ENCODE measurements at places on chromosomes 6 and 20.
A peak's percentile ranks its signal among the peaks of the same experiment; 100 is the strongest.

DNA sequence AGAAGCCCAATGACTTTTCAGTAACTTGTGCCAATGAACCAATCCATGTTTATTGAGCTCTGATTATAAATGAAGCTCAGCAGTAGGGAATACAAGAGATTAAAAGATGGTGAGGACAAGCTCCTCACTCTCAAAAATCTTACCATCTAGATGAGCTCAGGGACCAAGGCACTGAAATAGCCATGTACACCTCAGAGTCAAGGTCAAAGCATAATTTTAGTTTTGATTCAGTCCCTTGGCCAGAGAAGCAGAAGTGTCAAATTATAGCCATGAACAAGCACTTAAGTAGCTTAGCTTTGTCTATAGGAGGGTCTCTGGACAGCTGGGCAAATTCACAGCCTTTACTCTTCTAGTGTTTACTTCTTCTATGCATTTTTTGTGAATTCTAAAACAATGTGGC lies 131.0 kb upstream of the DTNBP1 start:
- no peak for DNase-seq

DNA sequence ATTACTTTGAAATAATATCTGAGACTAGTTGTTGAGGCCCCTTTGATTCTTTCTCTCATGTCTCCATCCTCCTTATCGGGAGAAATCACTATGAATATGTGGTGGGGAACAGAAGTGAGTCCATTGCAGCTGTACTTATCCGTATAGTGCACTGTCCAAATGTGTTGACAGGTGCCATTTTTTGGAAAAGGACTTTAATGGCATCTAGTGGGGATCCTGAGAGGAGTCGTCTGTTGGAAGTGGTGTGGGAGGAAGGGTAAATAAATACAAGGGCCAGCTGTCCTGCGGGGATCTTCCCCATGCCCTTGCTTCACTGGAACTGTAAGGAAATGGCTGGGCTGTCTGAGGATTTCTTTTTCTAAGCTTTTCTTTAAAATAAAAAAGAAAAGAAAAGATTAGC lies 19.4 kb downstream of the TPX2 start:
- no peak for DNase-seq

DNA sequence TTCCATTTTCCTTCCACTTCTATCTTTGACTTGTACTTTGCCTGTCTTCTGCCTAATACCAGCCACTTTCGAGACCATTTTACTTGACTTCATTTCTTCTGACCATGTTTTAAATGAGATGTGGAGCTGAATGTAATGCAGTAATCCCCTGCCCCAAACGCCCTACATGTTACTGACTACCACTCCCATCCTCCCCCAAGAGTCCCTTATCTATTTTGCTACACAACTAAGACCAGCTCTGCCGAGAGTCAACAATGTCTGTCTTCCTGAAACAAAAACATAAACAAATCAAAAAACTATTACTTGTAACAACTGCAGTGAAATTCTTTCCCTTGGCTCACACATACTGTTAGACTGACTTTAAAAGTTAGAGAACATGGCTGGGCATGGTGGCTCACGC lies 27.1 kb upstream of the KIAA1586 start:
- no peak for DNase-seq

DNA sequence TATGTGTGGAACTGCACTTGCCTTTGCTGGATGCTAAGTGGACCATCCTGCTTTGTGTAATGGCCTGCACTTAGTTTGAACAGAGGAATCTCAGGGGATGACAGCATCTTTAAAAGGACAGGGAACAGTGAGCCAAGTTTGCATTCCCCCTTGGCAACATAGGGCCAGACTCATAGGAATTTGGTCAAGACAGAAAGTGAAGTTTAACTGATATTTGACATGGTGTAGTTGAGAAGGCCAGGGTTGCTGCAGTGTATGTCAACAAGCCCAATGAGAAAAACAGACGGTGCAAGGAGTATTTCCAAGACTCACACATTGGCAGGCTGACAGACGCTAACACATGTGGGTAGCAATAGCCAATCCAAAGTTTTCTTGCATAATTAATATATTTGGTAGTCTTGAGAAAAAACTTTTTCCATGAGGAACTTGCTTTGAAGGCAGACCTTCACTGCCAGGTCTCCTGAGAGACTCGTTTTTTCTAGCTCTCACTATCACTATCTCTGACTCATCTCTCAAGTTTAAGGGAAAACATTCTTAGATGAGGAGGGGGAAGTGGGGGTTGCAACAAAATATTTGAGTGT lies 213.8 kb downstream of the IBTK start:
- no peak for DNase-seq

GRCh38 chr6:152368751-152369624 lies 268.2 kb downstream of the SYNE1 start:
- DNase-seq = no peak

DNA sequence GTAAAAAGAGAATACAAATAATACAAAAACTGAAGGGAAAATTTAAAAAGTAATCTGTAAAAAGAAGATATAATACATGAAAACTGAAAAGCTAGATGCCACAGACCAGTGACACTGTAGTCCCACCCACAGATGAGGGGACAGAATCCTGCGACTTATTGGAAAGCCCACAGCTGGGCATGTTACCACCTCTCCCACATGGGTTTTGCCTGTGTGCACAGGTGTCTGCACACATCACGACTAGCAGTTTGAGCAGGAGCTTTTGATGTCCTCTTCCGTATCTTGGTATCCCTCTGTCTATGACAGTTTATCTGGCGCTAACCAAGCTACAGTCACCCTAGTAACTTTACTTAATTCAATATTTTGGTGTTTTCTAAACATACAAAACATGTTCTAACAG lies 291.1 kb upstream of the EXOC2 start:
- no peak for DNase-seq

DNA sequence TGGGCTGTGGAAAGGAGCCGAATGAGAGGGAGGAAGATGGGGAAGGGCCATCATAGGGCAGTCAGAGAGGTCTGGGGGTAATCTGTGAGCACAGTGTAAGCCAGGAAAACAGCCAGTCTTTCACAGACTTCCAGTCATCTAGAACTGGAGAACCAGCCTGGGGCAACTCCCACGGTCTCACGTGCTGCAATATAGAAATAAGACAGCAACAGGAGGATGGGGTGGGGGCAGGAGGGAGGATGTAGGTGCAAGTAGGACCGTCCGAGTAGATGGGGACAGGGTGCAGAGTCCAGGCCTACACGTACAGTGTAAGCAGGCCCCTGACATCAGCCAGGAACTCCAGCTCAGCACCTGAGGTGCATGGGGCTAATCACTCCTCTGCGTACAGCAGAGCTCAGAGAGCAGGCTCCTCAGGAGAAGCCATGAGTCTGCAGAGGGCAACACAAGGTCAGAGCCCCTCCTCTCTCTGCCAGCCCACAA lies 58.2 kb upstream of the TNFAIP3 start:
- DNase-seq = no peak

- DNase-seq = no peak
Measured at GRCh38 chr6:147421903-147422302, 86.6 kb upstream of the SAMD5 start.

GRCh38 chr6:138814179-138814834 lies 18.4 kb downstream of the ECT2L start:
- no peak for DNase-seq

DNA sequence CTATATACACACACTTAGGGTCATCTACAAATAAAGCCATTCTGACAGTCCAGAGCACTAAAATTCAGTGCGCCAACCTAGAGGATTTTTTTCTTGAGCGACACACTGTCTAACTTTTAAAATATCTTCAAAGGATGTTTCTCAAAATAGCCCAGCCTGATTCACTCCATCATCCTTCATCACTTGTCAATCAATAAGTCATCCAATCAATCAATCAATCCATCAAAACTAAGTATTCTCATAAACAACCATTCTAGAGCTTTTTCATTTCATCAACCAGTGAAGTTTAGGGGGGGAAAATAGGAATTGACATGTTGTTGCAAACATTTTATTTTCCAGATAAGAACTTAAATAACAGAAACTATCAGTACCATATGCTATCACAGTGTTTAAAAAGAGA lies 183.2 kb downstream of the HDGFL1 start:
- no peak for DNase-seq

GRCh38 chr20:50353289-50353961 lies 156.8 kb upstream of the PTPN1 start:
- no peak for DNase-seq

- no peak for DNase-seq
Measured at GRCh38 chr20:54549658-54550326, 74.4 kb downstream of the DOK5 start.

- DNase-seq = no peak
Measured at GRCh38 chr20:38210741-38211140, 45.7 kb upstream of the TGM2 start.

- no peak for DNase-seq
Measured at GRCh38 chr6:110710115-110710514, 105.2 kb downstream of the CDK19 start.

GRCh38 chr6:44339301-44339700 lies 3.1 kb upstream of the SPATS1 start:
- no peak for DNase-seq

DNA sequence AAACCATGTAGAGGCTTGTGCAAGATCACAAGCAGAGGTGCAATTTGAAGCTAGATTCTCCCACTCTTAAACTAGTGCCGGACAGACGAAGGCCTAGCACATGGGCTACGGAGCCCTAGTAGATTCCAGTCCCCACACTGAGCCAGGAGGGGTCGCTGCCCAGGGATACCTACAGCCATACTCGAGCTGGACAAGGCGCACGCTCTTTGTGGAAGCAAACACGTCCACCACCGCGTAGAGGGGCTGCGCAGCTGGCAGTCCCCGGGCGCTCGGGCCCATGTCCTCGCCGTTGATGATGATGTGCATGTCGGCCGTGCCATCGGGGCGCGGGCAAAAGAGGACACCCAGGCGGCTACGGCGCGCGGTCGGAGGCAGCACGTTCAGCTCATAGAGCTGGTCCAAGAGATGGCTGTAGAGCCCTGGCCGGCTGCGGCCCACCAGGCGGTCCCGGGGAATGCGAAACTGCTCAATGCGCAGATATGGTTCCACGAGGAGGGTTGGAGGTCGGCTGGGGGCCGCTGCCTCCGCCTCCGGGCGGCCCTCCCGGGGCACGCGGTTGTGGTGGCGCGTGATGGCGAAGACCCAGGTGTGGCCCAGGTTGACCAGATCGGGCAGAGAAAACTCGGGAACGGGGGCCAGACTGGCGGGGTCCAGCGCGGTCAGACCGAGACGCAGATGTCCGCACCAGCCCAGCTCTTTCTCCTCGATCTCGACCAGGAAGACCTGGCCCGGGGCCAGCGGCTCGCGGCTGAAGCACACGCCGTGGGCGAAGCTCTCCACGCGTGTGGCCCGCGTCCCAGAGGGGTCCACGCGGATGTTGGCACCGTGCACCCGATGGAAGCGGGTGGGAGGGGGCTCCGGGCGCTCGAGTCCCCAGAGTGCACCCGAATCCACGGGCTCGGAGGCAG lies 677 bp downstream of the NEURL2 start:
- peak; percentile 90 for DNase-seq

DNA sequence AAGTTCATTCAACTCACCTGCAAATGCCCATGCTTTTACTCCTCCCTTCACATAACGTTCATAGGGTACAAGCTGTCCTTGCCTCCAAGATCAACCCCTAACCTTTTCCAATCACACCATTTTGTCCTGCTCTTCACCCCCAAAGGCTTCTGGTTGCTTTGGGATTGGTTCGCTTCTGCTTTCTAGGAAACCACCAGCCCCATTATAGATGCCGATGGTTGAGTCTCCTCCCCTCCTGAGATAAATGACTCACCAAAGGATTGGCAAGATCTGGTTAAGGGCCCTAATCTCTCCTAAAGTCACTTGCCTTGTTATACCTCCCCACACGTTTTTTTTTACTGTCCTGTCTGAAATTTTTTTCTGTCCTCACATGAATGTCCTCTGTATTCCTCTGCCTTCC lies 311.4 kb downstream of the HACE1 start:
- no peak for DNase-seq

DNA sequence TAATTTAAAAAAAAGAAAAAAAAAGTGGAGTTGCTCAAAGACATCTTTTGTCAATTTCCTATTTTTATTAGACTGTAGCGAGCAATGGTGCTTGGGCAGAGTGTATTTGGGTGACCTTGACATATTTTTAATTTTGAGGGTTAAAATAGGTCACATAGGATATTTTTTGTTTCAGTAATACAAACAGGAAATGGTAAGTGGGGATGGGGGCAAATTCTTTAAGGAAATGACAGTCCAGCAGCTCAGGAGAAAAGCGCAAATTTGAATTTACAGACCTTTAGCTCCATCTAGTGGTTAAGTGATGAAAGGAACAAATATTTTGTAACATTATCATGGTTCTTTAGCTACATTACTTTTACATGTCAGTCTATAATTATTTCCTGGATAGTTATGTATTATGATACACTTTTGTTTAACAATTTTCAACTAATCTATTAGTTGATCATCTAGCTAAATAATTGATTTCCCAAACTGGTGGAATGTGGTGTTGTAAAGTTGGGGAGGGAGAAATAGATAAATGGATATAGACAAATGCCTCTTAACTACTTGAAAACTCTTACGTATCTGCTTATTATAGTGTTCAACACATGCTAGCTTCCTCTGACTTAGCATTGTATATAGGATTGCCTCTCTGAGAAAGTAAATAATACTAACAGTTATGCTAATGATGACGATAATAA lies 10.0 kb downstream of the CITED2 start:
- DNase-seq = peak; percentile 67

GRCh38 chr6:965343-965742 lies 272.4 kb upstream of the EXOC2 start:
- DNase-seq = no peak

- DNase-seq = no peak
Measured at GRCh38 chr6:39572661-39573340, 152.4 kb downstream of the KIF6 start.

DNA sequence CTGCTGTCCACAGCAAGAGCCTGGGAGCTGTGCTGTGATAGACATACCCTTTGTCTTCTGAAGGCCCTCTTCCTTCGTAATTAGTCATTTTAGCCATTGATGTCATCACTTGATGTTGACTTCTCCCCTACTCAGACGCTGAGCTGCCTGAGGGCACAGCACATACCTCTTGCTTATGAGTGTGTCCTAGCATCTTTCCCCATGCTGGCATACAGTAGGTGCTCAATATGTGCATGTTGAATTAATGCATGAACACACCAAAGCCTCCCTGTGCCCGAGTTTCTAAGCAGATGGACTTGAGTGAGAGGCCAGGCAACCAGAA lies 35.8 kb upstream of the FAM83D start:
- DNase-seq = no peak

GRCh38 chr6:110636781-110637180 lies 160.4 kb upstream of the SLC22A16 start:
- DNase-seq = no peak

- DNase-seq = no peak
Measured at GRCh38 chr6:33784787-33785186, 4.1 kb downstream of the LEMD2 start.
